ENCODE measurements at places on chromosomes 5 and 9.
A peak's percentile ranks its signal among the peaks of the same experiment; 100 is the strongest.

DNA sequence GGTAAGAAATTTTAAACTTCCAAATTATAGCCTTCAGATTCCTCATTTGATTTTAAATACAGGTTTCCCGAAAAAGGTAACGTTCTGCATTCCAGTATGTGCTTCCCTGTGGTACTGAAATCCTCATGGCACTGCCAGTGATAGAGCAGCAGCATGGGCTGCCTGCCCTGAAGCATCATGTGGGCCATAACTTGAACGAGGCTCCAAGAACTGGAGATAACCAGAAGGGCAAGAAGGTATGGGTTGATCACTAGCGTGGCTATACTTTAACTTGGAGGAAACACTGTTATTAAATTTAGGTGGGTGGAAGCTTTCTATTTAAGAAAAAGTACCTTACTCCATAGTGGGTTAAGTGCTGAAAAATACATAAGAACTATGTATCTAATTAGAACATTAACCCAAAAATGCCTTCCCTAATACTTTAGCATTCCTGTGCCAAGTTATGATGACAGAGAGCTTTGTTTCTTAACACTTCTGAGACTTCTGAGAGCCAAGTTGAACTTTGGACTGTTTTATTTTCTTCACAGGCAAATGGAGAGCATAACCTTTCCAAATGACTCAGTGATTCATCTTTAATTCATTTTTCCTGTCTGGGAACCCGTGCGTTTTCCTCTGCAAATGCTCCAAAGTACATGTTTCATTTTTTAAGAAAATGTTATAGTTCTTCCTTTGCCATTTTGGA, 191.5 kb upstream of the GNA14 start:
- peak overlapping the region; percentile 52 for H3K27ac ChIP-seq
- H3K4me1 ChIP-seq, result peaks cover 50% of the 10 kb centered on the region
- H3K27me3 ChIP-seq, result no peaks in the 10 kb centered on the region

GRCh38 chr5:6803981-6804550, 90.8 kb downstream of the TENT4A start:
- peaks cover 20% of the 10 kb centered on the region for H3K4me1 ChIP-seq
- DNase-seq, result no peak
- peak overlapping the region; percentile 28 for H3K27ac ChIP-seq
- H3K4me3 ChIP-seq, result peak overlapping the region; percentile 27

DNA sequence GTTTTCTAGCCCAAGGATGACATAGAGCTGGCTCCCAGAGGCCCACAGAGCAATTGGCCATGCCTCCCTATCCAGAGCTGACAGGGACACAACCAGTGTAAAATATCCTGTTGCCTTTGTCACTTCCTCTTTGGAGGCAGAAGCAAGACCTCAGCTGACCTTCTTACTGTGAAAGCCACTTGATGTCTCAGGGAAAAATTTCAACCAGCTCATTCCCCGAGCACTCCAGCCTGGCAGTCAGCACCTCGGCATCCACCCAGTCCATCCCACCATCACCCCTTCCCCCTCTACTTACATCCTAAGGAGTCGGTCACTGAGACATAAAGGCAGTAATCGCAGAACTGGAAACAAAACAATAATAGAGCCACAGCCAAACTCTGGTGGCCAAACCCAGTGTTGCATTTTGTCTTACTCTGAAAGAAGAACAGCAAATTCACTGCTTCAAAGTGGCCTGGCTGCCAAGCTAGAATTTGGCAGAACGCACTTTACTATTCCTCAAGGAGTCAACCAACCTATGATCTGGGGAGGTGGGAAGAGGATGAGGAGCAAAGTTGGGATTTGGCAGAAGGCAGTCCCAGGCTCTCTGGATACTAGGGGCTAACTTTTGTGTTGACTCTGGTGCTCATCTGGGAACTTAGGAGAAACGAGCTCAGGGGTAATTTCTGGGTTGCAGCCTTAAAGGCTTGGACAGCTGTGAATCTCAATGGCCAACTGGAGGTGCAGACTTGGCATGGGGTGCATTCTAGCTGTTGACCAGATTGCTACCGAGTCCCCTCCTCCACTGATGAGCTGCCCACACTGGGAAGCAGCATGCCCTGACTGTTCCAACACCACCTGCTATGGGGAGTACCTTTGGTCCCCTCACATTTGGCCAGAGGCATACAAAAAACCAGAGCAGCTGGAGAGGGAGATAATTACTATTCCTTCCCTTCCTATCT, 13.6 kb downstream of the NIPAL4 start:
- DNase-seq, result peak; percentile 87
- H3K36me3 ChIP-seq, result peaks cover 20% of the 10 kb centered on the region
- peaks cover 72% of the 10 kb centered on the region for H3K4me1 ChIP-seq
- peak overlapping the region; percentile 82 for H3K27ac ChIP-seq
- H3K4me3 ChIP-seq, result peak overlapping the region; percentile 70

GRCh38 chr9:131621551-131622358, 76.4 kb downstream of the PRRT1B start:
- no peaks in the 10 kb centered on the region for H3K27me3 ChIP-seq
- H3K27ac ChIP-seq, result no peak overlapping the region
- peaks cover 18% of the 10 kb centered on the region for H3K4me1 ChIP-seq
- no peak overlapping the region for H3K4me3 ChIP-seq
- peaks cover 20% of the 10 kb centered on the region for H3K36me3 ChIP-seq

DNA sequence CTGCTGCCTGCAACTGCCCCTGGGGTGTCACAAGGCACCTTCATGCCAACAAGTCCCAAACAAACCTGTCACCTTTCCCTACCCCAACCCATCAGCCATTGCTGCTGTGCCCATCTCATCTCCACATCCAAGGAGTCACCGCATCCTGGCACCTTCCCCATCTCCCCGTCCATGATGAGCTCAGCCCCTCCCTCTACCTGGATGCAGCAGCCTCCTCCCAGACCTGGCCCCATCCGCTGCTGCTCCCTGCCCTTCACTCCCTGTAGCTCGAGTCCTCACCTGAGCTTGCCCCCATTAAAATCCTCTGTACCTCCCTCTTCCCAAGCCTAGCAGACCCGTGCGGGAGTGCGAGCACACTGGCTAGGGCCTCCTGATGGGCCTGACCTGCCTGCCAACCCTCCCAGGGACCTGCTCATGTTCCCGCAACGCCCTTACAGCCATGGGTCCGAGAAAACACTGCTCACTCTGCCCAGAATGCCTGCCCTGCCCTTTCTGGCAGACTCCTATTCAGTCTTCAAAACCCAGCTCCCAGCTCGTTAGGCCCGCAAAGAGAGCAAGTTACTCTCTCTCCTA, 110.6 kb downstream of the ADAMTS2 start:
- H3K27me3 ChIP-seq, result peaks cover 2% of the 10 kb centered on the region
- no peak overlapping the region for H3K27ac ChIP-seq
- H3K4me1 ChIP-seq, result no peaks in the 10 kb centered on the region
- DNase-seq, result no peak

DNA sequence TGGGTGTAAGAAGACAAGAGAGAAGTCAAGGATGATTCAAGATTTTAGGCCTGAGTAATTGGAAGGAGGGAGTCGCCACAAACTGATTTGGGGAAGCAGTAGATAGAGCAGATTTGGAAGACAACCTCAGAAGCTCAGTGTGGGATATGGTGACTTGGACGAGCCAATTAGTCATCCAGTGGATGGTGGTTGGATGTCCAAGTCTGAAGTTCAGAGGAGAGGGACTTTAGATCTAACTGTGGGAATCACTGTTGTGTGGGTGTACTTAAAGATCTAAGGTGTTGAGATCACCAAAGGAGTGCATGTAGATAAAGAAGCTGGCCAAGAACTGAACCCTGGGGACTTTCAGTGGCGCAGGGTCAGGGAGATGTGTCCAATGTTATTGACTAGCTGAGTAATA, 2.2 kb downstream of the IDNK start:
- H3K27me3 ChIP-seq, result peaks cover 3% of the 10 kb centered on the region
- H3K4me1 ChIP-seq, result peaks cover 26% of the 10 kb centered on the region
- peaks cover 11% of the 10 kb centered on the region for H3K36me3 ChIP-seq
- no peak overlapping the region for H3K4me3 ChIP-seq
- no peak for DNase-seq

DNA sequence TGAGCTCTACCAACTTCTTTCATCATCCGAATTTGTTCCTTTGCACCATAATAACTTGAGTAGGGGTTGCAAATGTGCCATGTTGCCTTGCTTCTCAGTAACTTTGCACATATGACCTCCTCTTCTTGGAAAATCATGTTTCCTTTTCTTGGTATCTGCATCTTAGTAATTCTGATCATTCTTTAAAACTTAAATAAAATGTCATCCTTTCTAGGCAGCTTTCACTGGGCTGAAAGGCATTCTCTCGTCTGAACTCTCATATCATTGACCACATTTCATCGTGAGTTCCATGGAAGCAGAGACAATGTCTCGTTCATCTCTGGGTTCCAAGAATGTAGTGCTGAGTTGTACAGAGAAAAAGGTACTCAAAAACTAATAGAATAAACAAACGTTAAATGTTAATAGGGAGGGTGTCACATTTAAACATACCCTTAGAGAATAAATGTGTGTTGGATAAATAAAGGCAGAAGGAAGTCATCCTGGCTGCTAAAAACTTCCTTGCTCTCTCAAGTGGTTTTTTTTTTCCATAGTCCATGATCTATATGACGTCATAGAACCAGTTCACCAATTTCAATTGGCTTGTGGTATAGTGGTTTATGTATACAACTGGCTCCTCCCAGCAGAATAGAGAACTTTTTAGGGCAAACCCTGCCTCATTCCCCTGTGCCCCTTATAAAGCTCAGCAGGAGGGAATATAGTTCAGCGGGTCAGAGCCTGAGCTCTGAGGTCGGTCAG, 218.1 kb upstream of the TRIM32 start:
- H3K36me3 ChIP-seq, result no peaks in the 10 kb centered on the region
- no peaks in the 10 kb centered on the region for H3K27me3 ChIP-seq
- H3K4me3 ChIP-seq, result no peak overlapping the region
- DNase-seq, result no peak

DNA sequence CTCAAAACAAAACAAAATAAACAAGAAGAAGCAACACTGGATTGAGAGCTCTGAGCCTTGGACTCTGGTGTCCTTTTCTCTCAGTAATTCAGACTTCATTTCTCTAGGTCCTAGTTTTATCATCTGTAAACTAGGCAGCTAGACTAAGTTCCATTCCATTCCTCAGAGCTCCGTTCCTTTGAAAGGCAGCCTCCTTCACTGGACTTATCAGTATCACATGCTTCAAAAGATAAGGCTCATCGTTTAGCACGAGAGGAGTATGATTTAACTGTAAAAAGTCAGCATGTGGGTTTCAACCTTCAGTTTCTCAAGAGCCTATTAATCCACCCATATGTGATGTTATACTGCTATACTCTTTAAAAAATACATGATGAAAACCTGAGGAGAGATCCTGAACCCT, 1.6 kb downstream of the ATP10B start:
- H3K4me1 ChIP-seq, result no peaks in the 10 kb centered on the region
- no peak overlapping the region for H3K4me3 ChIP-seq
- no peak for DNase-seq
- no peak overlapping the region for H3K27ac ChIP-seq

GRCh38 chr9:9847750-9848149, 765.1 kb downstream of the PTPRD start:
- no peak overlapping the region for H3K27ac ChIP-seq
- no peaks in the 10 kb centered on the region for H3K4me1 ChIP-seq
- H3K27me3 ChIP-seq, result no peaks in the 10 kb centered on the region
- DNase-seq, result no peak

- no peak overlapping the region for H3K4me3 ChIP-seq
- H3K36me3 ChIP-seq, result no peaks in the 10 kb centered on the region
- no peaks in the 10 kb centered on the region for H3K4me1 ChIP-seq
- H3K27me3 ChIP-seq, result no peaks in the 10 kb centered on the region
- H3K27ac ChIP-seq, result no peak overlapping the region
Observed at GRCh38 chr9:105921057-105921726, 226.9 kb downstream of the TMEM38B start.

DNA sequence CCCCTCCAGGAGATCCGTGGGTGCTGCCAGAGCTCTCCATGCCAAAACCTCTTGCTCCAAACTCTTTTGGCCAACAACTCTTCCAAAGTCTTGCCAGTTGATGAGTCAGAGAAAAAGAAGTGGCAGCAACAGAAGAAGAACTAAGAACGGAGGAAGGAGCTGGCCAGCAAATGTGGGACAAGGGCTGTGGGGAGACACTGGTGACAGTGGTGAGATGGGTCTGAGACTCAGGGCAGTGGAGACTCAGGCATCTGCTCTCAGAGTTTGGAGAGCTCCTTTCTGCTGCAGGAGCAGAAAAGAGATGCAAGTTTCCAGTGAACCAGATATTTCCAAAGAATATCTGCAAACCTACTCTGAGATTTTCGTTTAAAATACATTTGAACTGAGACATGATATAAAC, 92.3 kb upstream of the SEMA6A start:
- H3K4me1 ChIP-seq, result no peaks in the 10 kb centered on the region
- no peak overlapping the region for H3K27ac ChIP-seq
- DNase-seq, result no peak
- H3K36me3 ChIP-seq, result no peaks in the 10 kb centered on the region
- H3K27me3 ChIP-seq, result no peaks in the 10 kb centered on the region

DNA sequence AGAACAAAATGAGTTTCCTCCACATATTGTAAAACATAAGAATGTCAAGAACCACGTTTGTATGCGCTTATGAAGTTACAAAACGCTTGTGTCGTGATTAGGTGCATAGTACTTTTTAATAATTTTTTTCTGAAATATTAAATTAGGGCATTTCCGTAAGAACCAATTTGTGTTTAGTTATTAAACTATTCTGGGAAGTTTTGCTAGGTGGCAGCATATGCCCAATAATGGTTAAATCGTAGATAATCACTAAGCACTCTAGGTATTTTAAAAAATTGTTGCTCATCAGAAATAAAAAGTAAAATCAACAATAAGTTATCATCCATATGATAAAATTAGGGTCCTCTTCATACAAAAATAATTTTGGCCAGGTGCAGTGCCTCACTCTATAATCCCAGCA, 5.4 kb downstream of the SRFBP1 start:
- H3K4me1 ChIP-seq, result peaks cover 32% of the 10 kb centered on the region
- no peaks in the 10 kb centered on the region for H3K27me3 ChIP-seq
- peak; percentile 18 for DNase-seq
- peaks cover 19% of the 10 kb centered on the region for H3K36me3 ChIP-seq
- H3K4me3 ChIP-seq, result no peak overlapping the region

DNA sequence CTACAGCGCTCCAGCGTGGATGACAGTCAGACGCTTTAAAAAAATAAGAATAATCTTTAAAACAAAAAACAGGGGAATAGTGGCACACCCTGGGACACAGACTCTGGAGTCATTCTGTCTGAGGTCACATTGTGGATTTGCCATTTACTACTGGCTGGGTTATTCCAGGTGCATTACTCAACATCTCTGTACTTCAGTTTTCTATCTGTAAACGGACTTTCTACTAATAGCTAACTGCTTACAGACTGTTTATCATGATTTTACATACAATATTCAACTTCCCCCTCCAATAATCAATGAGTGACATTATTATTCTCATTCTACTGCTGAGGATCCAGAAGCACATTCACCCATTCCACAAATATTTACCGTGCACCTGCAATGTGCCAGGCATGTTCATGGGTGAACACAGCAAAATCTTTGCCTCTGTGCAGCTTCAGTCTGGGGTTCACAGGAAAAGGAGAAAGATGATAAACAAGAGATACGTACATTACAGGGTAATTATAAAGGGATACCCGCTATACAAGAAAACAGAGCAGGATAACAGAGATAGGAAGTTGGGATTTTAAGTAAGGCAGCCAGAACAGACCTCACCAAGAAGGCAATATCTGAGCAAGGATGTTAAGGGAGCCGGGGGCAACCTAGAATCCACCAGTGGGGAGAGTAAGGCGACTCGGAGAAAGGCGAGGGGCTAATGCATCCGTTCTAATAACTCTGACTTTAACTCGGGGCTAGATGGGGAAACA, 984 bp upstream of the RAD23B start:
- peaks cover 7% of the 10 kb centered on the region for H3K27me3 ChIP-seq
- H3K36me3 ChIP-seq, result peaks cover 29% of the 10 kb centered on the region
- peak overlapping the region; percentile 85 for H3K4me3 ChIP-seq
- H3K4me1 ChIP-seq, result peaks cover 48% of the 10 kb centered on the region
- DNase-seq, result no peak

Measured in HFFc6 (cell line).